ENCODE measurements at places on chromosomes 2 and 18.

DNA sequence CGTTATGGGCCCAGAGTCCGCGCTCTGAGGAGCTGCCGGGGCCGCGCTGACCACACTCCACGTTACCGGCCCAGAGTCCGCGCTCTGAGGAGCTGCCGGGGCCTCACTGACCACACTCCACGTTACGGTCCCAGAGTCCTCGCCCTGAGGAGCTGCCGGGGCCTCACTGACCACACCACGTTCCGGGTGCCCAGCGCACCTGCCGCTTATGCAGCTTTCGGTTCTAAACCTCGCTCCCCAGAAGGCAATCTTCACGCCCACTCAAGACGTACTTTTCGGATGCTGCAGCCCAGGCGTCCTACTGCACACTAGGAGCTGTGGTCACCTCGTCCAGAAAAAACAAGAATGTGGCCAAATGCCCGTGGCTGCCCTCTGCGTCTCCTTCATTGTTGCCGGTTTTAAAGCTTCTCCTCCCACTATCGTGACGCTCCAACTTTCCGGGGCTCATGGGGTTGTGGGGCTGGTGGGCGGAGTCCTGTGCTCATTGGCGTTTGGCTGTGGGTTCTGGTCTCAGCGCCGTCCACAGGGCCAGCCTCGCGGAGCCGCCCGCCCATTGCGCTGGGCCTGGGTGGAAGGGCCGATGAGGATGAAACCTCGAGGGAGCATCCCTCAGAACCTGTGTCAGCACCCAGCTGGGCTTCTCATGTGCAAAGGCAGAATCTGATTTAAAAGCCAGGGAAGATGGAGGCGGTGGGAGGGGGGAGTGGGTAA is 11.9 kb downstream of the KCNG2 start:
- no peak for DNase-seq

GRCh38 chr2:3377279-3377611 is 373 bp downstream of the EIPR1 start:
- DNase-seq: peak; percentile 43

GRCh38 chr2:68466361-68466777 is 725 bp downstream of the FBXO48 start:
- DNase-seq: peak; percentile 64

DNA sequence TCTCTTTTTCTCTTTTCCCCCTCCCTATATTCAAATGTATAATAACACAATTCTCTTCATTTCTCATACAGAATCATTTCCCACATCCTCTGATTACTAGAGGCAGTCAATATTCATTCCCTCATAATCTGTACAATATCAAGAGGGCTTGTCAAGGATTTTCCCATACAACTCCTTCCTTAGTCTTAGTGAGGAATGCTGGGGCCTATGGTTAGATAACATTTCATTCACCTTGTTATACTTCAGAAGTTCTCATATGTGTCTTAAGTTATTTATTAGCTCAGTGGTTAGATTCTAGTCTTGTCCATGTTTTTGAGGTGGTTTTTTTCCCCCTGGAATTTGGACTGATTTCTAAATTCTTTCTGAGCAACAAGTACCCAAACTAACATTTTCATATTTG is 289.5 kb downstream of the PDE11A start:
- no peak for DNase-seq

DNA sequence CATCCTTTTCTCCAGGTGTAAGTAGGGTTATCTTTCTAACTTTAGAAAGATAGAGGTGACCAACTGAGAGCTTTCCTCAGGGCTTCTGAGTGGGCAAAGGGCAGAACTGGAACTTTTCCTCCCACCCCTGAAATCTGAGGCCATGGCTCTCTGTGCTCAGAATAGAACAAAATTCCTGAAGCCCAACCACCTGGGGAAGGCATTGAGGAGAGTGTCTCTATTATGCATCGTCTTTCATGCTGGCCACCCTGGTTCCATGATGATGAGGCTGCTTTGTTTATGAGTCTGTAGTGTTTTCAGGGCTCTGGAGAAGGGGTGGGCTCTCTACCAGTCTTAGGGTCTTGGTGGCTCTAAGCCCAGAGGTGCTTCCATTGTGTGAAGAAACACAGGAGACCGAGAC is 30.7 kb upstream of the IL1R1 start:
- DNase-seq: peak; percentile 57

- DNase-seq: no peak
These were observed 117.0 kb downstream of the GRB14 start for GRCh38 chr2:164504253-164504652.

DNA sequence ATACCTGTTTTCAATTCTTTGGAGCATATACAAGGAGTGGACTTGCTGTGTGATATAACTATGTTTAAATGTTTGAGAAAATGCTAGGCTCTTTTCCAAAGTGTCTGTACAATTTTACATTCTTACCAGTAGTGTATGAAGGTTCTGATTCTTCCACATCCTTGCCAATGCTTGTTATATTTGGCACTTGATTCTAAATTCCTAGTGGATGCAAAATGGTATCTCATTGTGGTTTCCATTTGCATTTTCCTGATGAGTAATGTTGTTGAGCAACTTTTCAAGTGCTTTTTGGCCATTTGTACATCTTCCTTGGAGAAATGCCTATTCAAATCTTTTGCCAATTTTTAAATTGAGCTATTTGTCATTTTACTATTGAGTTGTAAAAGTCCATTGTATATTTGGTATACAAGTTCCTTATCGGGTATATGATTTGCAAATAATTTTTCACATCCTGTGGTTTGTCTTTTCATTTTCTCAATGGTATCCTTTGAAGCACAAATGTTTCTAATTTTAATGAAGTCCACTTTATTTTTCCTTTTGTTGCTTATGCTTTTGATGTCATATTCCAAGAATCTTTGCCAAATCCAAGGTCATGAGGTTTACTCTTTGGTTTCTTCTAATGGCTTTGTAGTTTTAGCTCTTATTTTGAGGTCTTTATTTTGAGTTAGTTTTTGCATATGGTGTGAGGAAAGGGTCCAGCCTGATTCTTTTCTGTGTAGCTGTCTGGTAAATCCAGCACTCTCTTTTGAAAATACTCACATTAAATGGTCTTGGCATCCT is 33.2 kb upstream of the CWC22 start:
- DNase-seq: peak; percentile 99

- peak; percentile 19 for DNase-seq
These were observed 205.5 kb downstream of the ZNF521 start for GRCh38 chr18:25146512-25146910.

GRCh38 chr2:228786901-228787300 is 484.2 kb downstream of the PID1 start:
- no peak for DNase-seq

DNA sequence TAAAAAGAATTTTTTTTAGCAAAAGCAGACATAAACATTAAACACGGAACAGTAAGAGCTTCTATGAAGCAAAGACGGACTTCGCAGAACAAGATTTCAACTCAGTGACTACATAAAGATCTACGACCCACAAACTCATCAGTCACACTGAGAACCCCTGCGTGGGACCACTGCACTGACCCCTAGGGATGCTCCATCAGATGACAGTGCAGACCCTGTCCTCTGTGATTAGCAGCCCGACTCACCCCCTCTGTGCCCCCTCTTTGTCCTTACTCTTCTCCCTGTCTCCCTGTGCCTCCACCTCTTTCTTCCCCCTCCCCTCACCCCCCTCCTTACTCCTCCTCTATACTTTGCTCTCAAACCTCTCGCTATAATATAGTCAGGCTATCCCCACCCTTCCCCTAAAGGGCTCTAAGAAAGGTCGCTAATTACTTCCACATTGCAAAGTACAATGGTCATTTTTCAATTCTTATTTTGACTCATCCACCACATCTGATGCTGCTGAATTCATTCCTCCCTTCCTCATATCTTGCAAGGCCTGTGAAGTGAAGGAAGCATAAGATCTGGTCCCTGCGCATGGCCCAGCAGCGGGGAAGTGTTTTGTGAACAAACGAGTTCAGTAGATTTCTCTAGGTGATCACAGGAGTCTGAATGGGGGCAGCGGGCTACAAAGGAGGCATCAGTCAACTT is 89.3 kb downstream of the CABYR start:
- DNase-seq: peak; percentile 62

- peak; percentile 100 for DNase-seq
These were observed 136.5 kb upstream of the ETAA1 start for GRCh38 chr2:67260343-67261277.

GRCh38 chr2:42268528-42269151 is 92.4 kb downstream of the COX7A2L start:
- DNase-seq: no peak

DNA sequence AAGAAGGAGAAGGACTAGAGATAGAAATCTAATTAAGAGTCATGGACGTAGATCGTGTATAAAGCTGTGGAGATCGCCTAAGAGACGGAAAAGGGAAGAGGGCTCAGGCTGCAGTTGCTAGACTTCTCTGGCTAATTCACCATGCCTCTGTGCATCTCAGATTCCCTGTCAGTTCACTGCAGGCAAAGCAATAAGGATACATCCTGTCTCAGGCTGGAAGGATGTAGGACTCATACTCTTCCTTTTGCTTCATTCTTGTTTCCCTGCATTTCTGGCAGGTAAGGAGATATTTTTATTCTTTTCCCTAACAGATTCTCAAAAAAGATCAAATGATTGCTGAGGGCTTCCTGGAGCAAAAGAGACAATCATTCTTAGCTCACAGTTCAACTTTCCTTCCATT is 112.5 kb downstream of the AP1S3 start:
- no peak for DNase-seq

DNA sequence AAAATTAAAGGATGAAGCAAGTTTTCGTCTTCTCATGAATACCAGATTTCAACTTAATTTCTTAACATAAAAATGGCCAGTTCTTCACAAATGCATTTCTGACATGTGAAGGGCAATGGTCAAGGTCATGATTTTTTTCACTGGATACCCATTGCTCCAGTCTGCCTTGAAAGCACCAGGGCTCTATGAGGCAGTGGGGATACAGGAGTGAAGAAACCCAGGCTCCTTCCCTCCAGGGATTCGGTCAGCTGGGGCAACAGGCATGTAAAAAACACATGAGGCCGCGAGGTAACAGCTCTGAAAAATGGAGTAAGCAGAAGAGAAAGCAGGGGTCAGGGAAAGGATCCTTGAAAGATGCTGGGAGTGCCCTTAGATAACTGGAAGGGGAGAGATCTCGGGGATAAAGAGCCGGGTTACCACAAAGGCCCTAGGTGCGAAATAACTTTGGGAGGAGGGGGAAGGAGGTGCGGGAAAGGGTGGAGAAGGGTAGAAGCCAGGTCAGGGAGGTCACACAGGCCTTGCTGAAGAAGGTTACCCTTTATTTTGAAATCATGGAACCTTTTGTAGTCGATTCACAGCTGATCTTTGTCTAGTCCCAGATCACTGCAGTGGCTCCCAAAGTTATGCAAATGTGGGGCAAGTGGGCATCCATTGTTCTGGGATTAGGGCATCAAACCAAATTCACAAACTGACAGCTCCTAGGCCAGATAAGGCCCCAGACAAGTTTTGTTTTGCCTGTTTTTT is 5.2 kb upstream of the SPRED2 start:
- no peak for DNase-seq

DNA sequence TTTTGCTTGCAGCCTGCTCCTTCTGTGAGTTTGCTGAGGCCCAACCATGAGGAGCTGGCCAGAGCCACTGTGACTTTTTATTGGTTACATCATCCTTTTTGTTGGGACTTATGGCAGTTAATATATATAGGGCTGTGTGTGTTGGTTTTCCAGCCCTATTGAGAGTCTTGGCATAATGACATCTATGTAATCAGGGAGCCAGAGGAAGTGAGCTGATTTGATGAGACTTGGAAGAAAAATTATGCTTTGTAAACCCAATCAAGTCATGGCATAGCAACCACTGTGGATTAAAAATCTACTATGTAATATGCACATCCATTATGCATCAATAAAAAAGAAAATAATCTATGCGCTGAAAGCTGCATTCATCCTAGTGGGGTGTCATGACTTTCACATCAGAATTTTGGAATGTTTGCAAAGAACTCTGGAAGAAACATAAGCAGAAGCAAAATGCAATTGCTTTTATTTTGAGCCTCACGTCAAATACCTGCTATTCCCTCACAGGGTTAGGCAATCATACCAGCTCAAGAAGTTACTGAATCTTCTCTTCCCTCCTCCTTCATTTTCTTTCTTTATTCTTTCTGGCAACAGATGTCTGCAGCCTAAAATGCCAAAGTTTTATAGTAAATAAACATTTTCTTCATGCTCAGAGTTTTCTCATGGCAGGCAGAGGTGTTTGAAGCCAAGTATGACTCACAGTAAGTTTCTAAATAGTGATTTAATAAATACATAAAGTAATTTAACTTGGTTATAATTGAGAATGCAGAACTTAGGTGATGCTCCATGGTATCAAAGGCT is 308.5 kb downstream of the KCNS3 start:
- no peak for DNase-seq

- peak; percentile 0 for DNase-seq
These were observed 1044.4 kb upstream of the CNTNAP5 start for GRCh38 chr2:122980671-122981070.

DNA sequence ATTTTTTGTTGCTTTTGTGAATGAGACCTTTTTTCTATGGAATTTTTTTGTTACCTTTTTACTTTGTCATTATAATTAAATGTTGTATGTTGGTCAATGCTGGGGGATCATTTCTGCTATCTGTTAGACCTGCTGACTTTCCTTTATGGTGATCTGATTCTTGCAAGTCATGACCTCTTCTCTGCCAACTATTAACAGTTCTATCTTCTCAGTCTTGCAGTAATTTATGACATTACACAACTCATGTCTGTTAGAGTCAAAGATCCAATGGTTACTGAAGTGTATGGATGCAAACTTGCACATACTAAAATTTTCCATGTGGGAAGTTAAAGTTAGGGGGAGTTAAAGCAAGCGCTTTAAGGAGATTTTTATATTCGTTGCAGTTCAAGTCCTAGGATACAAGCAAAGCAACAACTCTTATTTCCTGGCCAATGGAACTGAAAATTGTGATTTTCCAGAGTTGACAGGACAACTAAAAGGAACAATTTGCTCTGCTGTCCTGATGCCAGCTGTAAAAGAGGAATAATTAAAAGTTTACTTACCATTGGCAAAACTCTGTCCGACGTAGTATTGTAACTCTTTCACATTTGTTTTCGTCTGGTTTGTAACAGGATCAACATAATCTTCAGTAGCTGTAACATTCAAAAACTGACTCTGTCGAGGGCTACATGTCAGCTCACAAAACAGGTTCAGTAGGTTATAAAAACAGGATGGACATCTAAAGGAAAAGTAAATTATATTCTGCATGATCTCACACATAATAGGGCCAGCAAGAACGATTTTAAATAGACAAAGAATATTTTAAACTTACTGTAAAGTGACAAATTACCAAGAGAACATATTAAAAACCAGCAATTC is 17.8 kb downstream of the NPC1 start:
- no peak for DNase-seq

DNA sequence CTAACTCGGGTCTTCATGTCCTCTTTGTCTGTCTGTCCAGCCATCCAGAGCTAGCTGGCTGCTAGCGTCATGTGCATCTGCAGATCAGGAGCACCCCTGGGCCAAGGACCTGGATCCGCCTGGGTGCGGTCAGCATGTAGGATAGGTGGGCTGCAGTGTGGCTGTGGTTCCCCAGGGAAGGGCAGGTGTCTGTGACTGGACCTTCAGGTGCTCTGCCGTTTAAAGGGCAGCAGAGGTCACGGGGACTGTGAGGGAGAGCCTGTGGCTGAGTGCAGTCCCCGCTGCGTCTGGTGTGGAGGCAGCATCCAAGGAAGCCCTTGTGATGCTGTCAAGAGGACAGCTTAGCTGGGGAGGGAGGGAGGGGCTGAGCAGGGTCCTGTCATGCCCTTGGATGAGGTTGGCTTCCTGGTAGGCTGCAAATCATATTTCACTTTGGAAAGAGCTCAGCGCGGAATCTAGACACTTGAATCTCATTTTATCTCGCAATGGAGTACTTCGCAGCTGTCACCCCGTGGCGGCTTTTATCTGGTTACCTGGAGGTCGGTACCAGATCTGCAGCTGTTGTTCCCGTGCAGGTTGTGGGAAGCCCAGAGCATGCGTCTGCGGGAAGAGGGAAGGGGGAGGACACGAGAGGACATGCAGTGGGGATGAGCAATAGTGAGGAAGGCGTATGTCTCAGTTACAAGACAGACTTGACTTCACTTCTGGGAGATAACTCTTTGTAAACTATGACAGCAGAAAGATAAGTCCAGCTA is 5.9 kb upstream of the RALB start:
- no peak for DNase-seq
